ENCODE measurements at places on chromosomes 16 and 17.

DNA sequence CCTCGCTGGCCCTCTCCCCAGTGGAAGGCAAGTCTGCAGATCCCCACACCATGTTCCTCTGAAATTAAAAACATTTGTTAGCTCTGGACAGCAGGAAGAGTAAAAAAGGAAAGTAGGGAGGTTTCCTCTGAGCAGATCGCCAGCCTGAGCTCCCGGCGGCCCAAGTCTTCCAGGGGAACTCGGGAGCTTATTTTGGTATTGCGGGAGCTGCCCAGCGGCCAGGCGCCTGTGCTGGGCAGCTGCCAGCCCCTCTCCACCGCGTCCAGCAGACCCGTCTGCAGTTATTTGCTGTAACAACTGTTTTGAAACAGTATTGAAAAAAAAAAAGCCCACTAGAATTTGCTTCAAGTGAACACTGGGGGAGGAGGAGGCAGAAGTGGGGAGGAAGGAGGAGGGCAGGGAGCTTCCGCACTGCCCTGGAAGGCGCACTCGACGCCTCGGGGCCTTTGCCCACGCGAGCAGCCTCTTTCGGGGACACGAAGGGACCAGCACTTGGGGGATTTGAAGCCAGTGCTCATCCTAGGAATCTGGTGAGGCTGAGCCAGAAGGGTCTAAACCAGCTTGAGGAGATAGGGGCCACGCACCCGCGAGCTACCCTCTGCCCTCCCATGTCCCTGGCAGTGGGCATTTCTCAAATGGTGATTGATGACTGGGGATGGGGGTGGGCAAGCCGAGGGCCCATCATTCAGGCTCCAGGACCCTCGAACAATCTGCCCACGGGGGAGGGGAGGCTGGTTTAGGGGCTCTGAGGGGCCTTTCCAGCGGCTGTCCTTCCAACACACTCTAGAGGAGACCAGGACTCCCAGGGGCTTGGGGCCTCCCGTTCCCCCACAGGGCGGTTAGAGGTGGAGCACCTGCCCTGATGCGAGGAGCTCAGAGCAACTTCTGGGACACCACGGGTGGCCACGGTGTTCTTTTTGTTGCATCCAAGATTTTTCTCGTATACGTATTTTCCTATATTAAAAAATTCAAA lies 3.0 kb upstream of the BAHCC1 start:
- DNase-seq = peak; percentile 68

- peak; percentile 67 for DNase-seq
Measured at GRCh38 chr16:4019371-4019791, 96.9 kb downstream of the ADCY9 start.

GRCh38 chr17:930258-930657 lies 49.3 kb downstream of the NXN start:
- no peak for DNase-seq

DNA sequence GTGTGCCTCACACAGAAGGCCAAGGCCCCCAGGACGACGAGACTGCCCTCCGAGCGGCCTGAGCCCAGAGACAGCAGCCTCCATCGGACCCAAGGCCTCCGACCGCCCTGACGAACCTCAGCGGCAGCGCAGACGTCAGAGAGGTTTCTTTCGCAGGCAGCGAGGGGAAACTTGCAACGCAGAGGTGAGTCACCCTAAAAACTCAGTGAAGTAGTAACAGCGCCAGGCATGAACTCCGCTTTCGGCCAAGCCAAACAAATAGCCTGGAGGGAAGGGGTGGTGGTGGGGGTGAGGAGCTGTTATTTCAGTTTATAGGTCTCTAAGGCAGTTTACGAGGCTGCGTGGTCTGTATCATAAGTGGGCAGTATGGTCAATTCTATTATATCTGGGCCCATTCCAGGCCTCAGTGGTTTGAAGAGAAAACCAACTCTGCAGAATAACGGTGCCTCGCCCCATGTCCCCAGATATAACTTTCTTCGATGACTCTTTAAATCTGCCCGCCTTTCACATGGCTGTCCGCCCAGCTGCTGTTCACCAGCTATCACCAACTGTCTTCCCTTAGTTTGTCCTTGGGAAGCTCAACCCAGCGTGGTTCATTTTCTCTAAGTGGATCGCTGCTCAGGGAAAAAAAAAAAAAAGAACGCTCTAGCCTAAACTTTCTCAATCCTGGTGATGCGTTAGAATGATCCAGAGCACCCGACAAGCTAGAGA lies 43.5 kb upstream of the FOXF1 start:
- DNase-seq = peak; percentile 73

GRCh38 chr16:22642416-22643088 lies 131.9 kb downstream of the NPIPB5 start:
- no peak for DNase-seq

DNA sequence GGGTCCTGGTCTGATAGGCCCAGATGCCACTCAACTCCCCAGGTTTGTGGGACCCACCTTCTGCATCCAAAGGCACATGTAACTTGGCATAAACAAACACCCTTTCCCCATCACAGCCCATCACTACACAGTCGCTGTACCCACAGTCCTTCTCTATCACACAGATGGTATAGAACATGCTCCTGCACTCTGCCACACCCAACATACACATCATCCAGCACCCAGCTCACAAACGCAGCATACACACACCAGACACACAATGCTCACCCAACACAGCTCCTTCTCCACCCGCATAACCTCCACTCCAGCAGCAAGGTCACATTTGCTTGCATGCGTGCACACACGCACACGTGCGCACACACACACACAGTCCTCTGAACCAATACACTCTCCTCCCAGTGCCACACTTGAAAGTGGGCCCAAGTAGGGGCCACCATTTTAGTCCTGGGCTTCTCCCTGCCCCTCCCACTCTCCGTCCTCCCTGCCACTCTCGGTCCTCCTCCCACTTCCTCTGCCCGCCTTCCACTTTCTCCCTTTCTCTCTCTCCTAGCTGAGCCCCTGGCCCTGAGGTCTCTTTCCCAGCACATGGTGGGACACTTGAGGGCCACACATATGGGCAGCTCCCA lies 8.5 kb upstream of the TMEM92 start:
- DNase-seq = no peak

- no peak for DNase-seq
Measured at GRCh38 chr17:17201907-17202306, 4.2 kb downstream of the PLD6 start.

DNA sequence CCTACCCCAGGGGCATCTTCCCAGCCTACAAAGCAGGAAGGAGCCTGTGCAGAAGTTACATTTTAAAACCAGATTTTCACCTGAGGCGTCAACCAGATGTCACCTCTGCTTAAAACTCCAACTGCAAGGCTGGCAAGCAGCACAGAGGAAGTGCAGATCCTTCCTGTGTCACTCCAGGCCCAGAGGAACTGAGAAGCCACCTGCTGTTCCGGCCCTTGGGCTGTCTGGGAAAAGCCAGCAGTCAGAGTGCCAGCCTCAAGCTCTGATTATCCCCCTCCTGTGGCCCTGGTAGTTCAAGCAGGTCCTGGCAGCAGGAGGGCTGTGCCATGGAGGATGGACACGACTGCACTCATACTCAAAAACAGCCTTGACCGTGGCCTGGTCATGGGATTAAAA lies 10.2 kb downstream of the POLR2C start:
- DNase-seq = no peak

DNA sequence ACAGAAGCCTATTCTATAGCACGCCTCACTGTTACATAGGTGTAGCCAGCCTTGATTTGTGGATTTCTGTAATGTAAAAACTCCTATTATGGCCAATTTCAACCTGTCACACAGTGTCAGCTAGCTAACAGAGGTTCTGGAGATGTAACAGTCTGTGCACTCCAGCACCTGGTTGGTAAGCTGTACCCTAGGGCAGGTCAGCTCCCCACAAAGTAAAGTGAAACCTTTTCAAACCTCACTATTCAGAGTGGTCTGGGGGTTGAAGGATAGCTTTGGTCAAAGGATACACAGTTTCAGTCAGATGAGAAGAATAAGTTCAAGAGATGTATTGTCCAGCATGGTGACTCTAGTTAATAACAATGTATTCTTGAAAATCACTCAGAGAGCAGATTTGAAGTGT lies 28.5 kb upstream of the TBX2 start:
- DNase-seq = no peak

- DNase-seq = no peak
Measured at GRCh38 chr16:87226926-87227295, 90.3 kb downstream of the C16orf95 start.

GRCh38 chr16:84091460-84091859 lies 25.3 kb downstream of the MBTPS1 start:
- DNase-seq = no peak

DNA sequence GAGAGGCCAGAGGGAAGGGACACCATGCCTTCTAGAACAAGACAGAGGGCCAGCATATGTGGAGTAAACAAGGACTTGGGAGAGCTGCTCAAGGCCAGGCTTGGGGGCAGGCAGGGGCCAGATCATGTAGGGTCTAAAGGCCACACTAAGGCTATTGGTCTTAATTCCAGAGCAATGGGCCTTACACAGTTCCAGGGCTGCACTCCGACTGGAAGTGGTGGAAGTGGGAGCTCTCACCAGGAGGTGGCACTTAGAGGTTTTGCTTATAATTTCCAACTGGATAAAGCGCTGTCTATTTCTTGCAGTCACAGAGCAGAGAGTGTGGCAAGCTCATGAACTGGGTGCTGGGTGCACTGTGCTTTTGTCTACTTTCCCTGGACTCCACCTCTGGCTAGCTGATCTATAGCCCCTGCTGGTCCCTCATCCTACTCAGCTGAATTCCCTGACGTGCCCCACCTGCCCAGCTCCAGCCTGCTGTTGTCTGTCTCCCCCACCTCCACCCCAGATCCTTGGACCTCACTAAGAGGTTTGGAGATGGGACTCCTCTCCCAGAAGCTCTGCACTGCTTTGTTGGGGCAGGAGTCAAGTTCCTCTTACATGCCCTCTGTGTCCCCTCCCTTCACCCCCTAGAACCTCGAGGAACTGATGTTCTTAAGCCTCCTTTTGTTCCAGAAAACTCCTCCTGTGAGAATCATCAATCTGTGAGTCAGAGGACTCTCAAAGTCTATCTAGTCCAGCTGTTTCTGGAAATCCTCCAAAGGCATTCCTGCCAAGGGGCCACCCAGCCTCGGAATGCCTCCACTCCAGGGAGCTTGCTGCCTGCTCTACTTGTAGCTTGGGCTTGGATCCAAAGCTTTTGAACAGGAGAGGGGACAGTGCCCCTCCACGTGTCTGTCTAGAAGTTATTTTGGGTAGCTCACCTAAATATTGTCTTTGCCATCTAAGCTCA lies 48.1 kb upstream of the KSR1 start:
- peak; percentile 73 for DNase-seq

DNA sequence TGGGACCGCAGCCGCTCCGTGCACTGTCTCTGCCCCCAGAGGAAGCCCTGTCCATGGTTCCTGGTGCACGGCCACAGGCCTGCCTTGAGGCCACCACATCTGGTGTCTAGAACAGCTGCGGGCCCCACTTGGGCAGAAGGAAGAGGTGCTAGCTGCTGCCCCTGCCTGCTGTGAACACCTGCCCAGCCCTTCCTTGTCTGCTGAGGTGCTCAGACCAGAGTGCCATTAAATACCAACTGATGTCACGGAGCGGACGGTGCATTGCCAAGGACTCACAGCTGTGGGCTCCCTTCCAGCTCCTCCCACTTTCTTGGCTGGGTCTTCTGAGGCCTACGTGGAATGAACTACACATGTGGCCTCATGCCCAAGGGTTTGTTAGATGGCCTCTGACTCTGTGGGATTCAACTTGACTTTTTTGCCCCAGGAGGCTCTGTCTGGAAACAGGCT lies 146.1 kb downstream of the RAB11FIP4 start:
- DNase-seq = peak; percentile 37

- no peak for DNase-seq
Measured at GRCh38 chr17:77580531-77581270, 377.8 kb upstream of the TNRC6C start.

DNA sequence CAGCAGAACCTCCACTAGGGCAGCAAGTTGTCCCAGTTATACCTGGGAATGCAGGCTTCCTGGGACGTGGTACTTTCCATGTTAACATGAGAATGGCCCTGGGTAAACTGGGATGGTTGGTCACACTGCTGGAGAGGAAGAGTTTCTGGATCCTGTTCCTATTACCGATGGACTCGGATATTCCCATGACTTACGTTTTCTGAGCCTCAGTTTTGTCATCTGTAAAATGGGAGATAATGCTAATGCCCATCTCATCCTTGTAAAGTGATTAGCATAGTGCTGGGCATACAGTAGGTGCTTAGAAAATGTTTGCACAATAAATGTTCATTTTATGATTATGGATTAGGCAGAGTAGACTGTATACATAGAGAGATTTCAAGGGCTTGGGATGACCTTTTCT lies 280.9 kb upstream of the EEF2KMT start:
- DNase-seq = no peak

DNA sequence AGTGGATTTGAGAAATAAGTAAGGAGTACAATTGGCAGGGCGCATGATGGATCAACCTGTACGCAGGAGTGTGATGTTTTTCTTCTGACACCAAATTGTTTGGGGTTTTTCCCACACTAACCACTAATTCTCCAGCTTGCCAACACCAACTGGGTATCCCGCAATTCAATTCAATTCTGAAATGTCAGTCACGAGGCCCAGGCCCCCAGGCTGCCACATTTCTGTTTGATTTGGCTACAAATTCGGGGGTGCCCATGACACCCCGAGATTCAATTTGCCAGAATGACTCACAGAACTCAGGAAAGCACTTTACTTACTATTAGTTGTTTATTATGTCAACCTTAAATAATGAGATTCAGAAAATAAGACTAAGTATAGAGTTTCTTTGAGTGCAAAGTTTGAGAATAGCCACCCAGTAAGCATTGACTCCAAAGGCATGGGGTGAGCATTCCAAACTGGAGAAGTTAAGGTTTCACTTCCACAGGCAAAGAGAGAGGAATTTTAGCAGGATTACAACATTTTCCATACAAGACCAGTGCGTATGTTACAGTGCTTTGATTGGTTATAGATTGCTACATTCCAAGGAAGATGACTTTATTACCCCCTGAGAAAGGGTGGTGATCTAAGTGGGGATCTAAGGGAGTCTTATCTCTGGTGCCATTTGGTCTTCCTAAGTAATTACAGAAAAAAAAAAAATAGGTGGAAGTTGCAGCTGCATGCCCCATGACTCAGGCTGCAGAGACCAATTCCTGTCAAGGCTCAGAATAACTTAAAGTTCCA lies 11.5 kb downstream of the SLC46A1 start:
- peak; percentile 75 for DNase-seq

DNA sequence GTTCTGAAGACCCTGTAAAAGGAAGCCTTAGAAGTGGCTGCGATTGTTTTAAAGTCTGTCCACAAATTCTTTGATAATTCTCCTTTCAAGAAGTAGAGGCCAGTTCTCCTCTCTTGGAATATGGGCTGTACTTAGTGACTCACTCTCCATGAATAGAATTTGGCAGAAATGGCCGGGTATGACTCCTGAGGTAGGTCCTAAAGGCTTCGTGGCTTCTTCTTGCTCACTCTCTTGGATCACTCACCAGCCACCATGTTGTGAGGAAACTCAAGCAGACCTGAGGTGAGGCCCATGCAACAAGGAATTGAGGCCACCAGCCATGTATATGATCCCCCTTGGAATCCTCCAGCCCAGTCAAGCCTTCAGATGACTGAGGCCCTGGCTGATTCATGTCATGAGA lies 75.8 kb downstream of the WWOX start:
- no peak for DNase-seq

GRCh38 chr16:14111713-14112538 lies 40.8 kb downstream of the MRTFB start:
- DNase-seq = peak; percentile 32

- DNase-seq = no peak
Measured at GRCh38 chr17:82590881-82591539, 57.2 kb downstream of the WDR45B start.

Data from EH (cell line).